ENCODE measurements at places on chromosomes 4 and X. TPM values are rescaled to one million over a fixed set of nuclear protein-coding genes. Genes with fewer than 3 reads are reported as not detected.

GRCh38 chr4:113584407-113585150 lies 177.0 kb downstream of the CAMK2D start:
- H3K4me3 ChIP-seq, result no peak overlapping the region
- peaks cover 3% of the 10 kb centered on the region for H3K4me1 ChIP-seq
- peak overlapping the region; percentile 86 for H3K27ac ChIP-seq

GRCh38 chrX:30931920-30932319 lies 42.9 kb upstream of the TAB3 start:
- H3K36me3 ChIP-seq, result no peaks in the 10 kb centered on the region
- H3K27me3 ChIP-seq, result no peaks in the 10 kb centered on the region
- no peaks in the 10 kb centered on the region for H3K4me1 ChIP-seq
- no peak for DNase-seq
- no peak overlapping the region for H3K27ac ChIP-seq

DNA sequence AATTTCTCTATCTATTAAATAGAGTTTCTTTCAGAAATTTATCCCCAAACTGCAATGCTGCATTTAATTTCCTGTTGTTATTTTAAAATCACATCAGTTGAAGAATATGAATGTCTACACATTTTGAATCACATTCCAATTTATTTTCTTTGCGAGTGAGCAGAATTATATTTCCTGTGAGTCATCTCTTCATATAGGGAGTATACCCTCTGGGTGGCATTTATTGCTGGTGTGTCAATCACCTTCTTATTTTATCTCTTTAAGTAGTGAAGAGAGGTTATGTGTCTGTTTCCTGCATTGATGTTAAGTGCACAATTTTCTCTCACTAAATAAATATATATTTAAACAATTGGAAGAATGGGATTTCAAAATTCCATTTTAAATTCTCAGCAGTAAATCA lies 511.0 kb upstream of the ATOH1 start:
- H3K4me1 ChIP-seq, result no peaks in the 10 kb centered on the region
- no peaks in the 10 kb centered on the region for H3K27me3 ChIP-seq
- no peak for DNase-seq
- H3K27ac ChIP-seq, result no peak overlapping the region
- no peak overlapping the region for H3K4me3 ChIP-seq

Gene NEXMIF
- total RNA-seq, result 1.2 TPM

Gene CFAP99
- 12.1 TPM for total RNA-seq

DNA sequence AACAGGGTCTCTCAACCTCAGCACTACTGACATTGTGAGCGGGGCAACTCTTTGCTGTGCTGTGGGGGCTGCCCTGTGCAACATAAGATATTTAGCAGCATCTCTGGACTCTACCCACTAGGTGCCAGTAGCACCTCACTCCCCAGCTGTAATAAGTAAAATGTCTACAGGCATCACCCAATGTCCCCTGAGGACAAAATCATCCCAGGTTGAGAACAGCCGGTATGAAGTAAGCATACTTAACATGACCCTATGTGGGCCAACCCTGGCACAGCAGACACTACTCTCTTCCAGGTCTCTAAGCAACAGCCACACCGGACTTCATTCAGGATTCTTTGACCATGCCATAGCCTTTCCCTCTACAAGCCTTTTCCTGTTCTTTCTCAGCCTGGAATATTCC lies 10.5 kb upstream of the MGST2 start:
- peaks cover 8% of the 10 kb centered on the region for H3K4me1 ChIP-seq
- peak; percentile 62 for DNase-seq
- no peak overlapping the region for H3K27ac ChIP-seq
- no peaks in the 10 kb centered on the region for H3K36me3 ChIP-seq

Gene AMOT
- total RNA-seq, result 9.9 TPM

DNA sequence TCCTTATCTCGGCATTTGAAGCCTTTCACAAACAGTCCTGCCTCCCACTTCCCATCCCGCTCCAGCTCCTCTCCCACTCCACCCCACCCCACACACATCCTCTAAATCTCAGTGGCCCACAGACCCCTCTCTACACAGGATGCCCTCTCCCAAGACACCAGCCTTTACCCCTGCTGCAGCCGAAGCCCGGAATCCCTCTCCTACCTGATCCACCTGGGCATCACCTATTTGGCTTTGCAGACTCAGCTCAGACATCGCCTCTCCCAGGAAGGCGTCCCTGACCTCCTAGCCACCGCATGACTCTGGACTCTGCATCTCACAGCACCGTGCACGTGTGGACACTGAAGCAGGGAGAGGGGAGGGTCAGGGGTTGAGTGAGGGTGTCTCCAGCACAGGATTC lies 11.5 kb downstream of the PPP2R2C start:
- no peaks in the 10 kb centered on the region for H3K4me1 ChIP-seq
- peaks cover 21% of the 10 kb centered on the region for H3K27me3 ChIP-seq
- no peak overlapping the region for H3K27ac ChIP-seq
- DNase-seq, result no peak

DNA sequence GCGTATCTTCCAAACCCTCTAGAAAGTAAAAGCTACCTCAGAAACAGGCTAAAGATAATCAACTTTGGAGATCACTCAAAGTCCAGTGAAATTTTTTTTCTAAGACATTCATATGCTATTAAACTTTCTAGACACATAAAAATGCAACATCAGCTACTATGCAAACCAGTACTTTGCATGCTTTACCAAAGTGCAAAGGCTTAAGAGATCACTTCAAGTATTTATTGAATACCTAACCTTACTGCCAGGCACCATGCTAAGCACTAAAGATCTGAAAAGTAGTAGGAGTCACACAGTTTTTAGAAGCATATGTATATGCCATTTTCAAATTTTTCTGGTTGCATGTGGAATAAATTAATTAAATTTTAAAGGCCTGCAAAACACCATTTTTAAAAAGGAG lies 115.8 kb downstream of the THOC2 start:
- no peak overlapping the region for H3K27ac ChIP-seq
- H3K4me3 ChIP-seq, result no peak overlapping the region
- H3K4me1 ChIP-seq, result no peaks in the 10 kb centered on the region
- DNase-seq, result no peak

- no peaks in the 10 kb centered on the region for H3K4me1 ChIP-seq
- no peaks in the 10 kb centered on the region for H3K36me3 ChIP-seq
- no peak overlapping the region for H3K27ac ChIP-seq
- H3K27me3 ChIP-seq, result peaks cover 6% of the 10 kb centered on the region
- no peak for DNase-seq
- no peak overlapping the region for H3K4me3 ChIP-seq
These were observed 14.2 kb upstream of the TIMM8A start for GRCh38 chrX:101362757-101363156.

Gene PCDH19
- 0.37 TPM for total RNA-seq

DNA sequence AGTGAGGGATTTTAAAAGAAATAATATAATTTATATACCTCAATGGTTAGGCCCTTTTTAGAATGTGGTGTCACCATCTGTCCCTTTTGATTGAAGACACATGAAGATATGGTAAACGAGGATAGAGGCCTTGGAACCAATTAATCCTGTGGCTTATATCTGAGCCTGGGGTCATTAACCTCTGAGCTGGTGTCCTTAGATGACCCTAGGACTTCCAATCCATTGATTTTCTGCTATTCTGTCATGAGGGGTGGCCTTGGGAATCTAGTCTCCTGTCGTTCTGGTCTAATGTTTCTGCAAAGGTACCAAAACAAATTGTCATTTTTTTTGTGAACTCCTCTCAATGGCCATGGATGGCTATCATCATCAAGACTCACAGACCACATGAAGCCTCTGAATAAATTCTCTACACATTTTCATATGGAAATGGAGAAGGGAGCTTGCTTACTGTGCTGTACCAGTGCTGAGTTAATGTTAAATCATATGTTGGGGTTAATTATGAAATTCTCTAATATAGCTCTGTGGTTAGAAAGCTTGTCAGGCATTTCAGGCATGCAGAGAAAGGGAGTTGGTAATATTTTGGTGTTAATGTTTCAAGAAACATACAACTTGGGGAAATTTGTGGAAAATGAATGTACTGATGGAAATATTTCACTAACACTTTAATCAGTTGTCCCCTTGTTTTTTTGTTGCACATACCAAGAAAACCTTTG lies 204.2 kb upstream of the IL15 start:
- no peak overlapping the region for H3K27ac ChIP-seq
- H3K4me3 ChIP-seq, result no peak overlapping the region
- H3K4me1 ChIP-seq, result no peaks in the 10 kb centered on the region
- no peaks in the 10 kb centered on the region for H3K36me3 ChIP-seq
- no peak for DNase-seq
- H3K27me3 ChIP-seq, result no peaks in the 10 kb centered on the region

GRCh38 chrX:132364313-132364712 lies 124.5 kb downstream of the MBNL3 start:
- H3K4me1 ChIP-seq, result no peaks in the 10 kb centered on the region
- no peaks in the 10 kb centered on the region for H3K36me3 ChIP-seq
- no peak overlapping the region for H3K27ac ChIP-seq
- H3K4me3 ChIP-seq, result no peak overlapping the region
- H3K27me3 ChIP-seq, result no peaks in the 10 kb centered on the region
- no peak for DNase-seq

Gene SMPX
- total RNA-seq, result 2.3 TPM

All from lung (tissue), 17 donors.